Cardiac septum (tissue), 1 donor: ENCODE measurements at places on chromosomes 2 and 18. TPM values are rescaled to one million over a fixed set of nuclear protein-coding genes. Genes with fewer than 3 reads are reported as not detected.

Gene CXCR1
- 1.9 TPM for total RNA-seq

Gene VIT
- total RNA-seq, result 2.6 TPM

Gene ATOH8
- total RNA-seq, result 21.0 TPM

- no peak for DNase-seq
These were observed 54.9 kb downstream of the ACTR2 start for GRCh38 chr2:65282477-65283053.

GRCh38 chr2:24830351-24830750, 37.1 kb downstream of the CENPO start:
- DNase-seq, result no peak

DNA sequence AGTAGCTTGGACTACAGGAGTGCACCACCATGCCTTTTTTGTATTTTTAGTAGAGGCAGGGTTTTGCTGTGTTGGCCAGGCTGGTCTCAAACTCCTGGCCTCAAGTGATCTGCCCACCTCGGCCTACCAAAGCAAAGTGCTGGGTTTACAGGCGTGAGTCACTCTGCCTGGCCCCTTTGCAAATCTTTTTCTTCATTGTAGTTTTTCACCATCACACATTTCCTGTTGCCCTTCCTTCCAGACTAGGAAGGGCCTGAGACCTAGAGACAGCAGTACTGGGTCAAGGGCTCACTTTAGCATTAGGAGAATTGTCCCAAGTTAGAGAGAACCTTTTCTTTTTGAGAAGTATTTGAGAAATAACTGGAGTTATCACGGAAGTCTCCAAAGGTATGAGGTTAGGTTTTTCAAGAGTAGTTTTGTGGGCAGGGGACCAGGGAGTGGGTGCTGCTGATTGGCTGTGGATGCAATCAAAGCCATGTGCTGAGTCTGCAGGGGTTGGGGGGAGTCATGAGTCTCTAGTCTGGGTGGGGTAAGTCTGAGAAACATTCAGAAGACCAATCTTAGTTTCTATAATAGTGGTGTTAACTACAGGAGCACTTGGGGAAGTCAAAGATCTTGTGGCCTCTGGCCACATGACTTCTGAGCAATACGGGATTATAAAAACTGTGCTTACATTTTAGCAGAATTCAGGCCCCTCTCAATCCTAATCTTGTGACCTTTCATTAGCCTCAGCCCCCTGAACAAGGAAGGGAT, 23.7 kb downstream of the B3GNT2 start:
- DNase-seq, result no peak

- DNase-seq, result no peak
These were observed 159.1 kb downstream of the IRS1 start for GRCh38 chr2:226640501-226640900.

GRCh38 chr2:182324665-182325064, 102.2 kb downstream of the PDE1A start:
- DNase-seq, result no peak

DNA sequence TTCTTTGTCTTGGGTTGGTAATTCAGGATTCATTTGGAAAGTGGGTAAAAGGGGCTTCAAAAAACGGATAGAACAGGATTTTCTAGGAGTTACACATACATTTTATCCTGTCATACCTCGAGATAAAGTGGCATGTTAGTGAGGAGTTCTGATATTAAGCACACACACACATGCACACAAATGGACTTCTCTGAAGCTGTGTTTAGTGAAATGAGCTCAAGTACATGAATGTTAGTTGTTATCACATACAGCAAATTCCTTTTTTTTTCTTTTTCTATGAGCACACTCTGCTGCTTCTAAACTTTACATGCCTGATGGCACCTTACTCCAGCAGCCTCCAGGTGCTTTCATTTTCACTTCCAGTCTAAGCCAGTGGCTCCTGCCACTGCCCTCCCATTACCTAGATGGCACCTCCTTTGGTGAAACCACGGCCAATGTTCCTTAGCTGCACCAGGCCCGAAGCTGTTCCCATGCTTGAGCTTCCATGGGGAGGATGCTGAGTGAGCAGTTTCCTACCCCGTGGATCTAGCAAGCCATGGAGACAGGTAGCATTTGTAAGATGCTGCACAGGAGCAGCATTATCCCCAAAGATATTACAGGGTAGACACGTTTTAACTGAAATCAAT, 49.7 kb downstream of the STAT1 start:
- no peak for DNase-seq

GRCh38 chr2:50712569-50712968, 319.4 kb downstream of the NRXN1 start:
- no peak for DNase-seq

DNA sequence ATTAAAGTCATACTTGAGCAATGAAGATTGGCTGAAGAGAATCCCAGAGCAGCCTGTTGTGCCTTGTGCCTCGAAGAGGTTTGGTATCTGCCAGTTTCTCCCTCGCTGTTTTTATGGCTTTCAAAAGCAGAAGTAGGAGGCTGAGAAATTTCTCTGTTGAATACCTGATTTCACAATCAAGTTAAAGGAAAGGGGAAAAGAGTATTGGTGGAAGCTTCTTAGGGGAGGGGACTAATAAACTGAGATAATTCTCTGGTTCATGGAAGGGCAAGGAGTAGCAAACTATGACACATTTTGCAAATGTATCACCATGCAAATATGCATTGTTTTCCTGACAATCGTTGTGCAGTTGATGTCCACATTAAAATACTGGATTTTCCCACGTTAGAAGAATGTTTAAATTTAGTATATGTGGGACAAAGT, at the start of gene IL1B:
TSS of gene IL1B (minus strand) at position 85 of the 423 bp plus-strand sequence. CDS start 550 bp downstream, outside the sequence.
- DNase-seq, result no peak
